ENCODE measurements at places on chromosomes 3 and 15. TPM values are rescaled to one million over a fixed set of nuclear protein-coding genes. Genes with fewer than 3 reads are reported as not detected.

The KLHL18 gene
- total RNA-seq = 12.5 TPM

- no peak overlapping the region for H3K27ac ChIP-seq
- H3K4me3 ChIP-seq = no peak overlapping the region
- H3K4me1 ChIP-seq = no peaks in the 10 kb centered on the region
- DNase-seq = no peak
- H3K27me3 ChIP-seq = peaks cover 4% of the 10 kb centered on the region
Measured at GRCh38 chr3:111598552-111598951, 3.4 kb upstream of the ZBED2 start.

GRCh38 chr3:170419557-170420087 is 954 bp downstream of the CLDN11 start:
- H3K4me1 ChIP-seq = no peaks in the 10 kb centered on the region
- H3K36me3 ChIP-seq = no peaks in the 10 kb centered on the region
- H3K27ac ChIP-seq = peak overlapping the region; percentile 93
- H3K4me3 ChIP-seq = peak overlapping the region; percentile 49

DNA sequence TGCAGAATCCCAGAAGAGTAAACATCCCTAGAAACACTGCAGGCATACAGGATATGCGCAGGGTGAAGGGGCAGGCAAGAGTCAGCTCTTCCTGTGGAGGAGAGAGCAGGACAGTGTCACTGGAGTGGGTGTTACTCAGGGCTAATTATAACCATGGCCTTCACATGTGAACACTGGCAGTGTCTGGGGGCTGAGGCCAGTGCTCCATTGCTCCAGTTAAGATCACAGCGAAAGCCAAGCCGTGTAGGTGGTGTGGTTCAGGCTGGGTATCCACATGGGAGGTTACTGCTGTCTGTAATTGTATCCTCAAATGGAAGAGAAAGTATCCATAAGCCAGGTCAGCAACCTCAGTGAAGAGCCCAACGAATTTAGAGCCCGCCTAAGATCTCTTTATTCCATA is 84.6 kb downstream of the MESD start:
- H3K27me3 ChIP-seq = no peaks in the 10 kb centered on the region
- no peaks in the 10 kb centered on the region for H3K4me1 ChIP-seq
- H3K27ac ChIP-seq = no peak overlapping the region
- H3K36me3 ChIP-seq = peaks cover 4% of the 10 kb centered on the region
- no peak for DNase-seq

- H3K4me1 ChIP-seq = no peaks in the 10 kb centered on the region
- no peaks in the 10 kb centered on the region for H3K27me3 ChIP-seq
- H3K4me3 ChIP-seq = no peak overlapping the region
- DNase-seq = no peak
Measured at GRCh38 chr3:13866041-13866965, 13.6 kb downstream of the WNT7A start.

The PRR20G gene
- total RNA-seq = not detected

The CYP1A2 gene
- not detected for total RNA-seq

DNA sequence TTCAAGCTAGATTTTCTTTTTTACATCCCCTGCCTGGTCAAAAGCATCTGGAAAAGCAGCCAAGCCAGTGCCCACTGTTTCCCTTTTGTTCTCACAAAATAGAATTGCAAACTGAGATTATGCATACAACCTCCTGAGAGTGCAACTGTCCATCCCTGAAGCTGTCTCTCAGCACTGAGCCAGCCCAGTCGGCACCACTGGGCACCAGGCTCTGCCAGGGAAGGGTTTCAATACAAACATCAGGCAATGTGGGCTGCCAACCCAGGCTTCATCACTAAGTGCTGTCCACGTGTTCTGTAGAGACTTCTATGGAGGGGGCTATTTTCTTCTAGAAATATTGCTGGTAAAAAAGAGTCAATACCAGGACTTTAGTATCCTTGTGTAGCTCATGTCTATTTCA is 356.3 kb upstream of the TBL1XR1 start:
- H3K27ac ChIP-seq = no peak overlapping the region
- no peaks in the 10 kb centered on the region for H3K4me1 ChIP-seq
- no peaks in the 10 kb centered on the region for H3K27me3 ChIP-seq
- DNase-seq = no peak
- no peaks in the 10 kb centered on the region for H3K36me3 ChIP-seq

DNA sequence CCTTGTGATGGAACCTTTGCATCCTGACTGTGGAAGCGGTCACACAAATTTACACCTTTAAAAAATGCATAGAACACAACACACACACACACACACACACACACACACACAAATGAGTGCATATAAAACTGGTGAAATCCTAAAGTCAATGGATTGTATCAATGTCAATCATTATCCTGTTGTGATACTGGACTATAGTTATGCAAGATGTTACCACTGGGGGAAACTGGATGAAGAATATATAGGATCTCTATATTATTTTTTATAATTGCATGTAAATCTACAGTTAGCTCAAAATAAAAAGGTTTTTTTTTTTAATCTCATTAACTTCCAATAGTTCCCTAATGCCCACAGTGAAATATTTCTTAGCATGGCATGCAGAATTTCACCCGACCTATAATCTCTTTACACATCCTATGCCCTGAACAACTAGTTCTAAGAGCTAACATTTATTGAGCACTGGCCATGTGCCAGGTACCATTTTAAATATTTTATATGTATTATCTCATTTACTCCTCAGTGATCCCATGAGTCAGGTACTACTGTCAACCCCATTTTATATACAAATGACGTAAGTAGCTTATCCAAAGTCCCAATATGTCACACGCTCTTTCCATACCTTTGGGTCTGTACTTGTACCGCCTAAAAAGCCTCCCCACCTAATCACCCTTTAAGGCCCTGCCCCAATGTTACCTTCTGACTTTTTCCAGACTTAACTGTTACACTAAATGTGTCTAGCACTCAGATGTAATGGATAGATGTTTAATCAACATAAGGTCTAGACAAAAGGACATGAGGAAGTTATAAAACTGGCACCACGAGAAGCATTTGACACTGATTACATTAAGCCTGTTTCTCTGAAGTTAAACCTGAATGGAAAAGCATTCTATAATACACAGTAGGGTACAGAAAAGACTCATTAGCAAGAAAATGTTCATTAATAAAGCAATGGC is 5.5 kb downstream of the ABCC5 start:
- H3K36me3 ChIP-seq = no peaks in the 10 kb centered on the region
- H3K4me1 ChIP-seq = no peaks in the 10 kb centered on the region
- no peak overlapping the region for H3K4me3 ChIP-seq
- DNase-seq = no peak
- no peak overlapping the region for H3K27ac ChIP-seq

The COL8A1 gene
- 9.2 TPM for total RNA-seq

GRCh38 chr3:158685159-158685558 is 12.7 kb upstream of the LXN start:
- no peaks in the 10 kb centered on the region for H3K4me1 ChIP-seq
- no peak for DNase-seq
- H3K36me3 ChIP-seq = no peaks in the 10 kb centered on the region
- H3K27ac ChIP-seq = no peak overlapping the region
- H3K27me3 ChIP-seq = no peaks in the 10 kb centered on the region

- H3K27ac ChIP-seq = no peak overlapping the region
- no peaks in the 10 kb centered on the region for H3K36me3 ChIP-seq
- H3K27me3 ChIP-seq = no peaks in the 10 kb centered on the region
- no peak for DNase-seq
- no peaks in the 10 kb centered on the region for H3K4me1 ChIP-seq
Measured at GRCh38 chr15:45399381-45400212, 21.3 kb upstream of the GATM start.

The GASK1A gene
- total RNA-seq = 22.6 TPM

DNA sequence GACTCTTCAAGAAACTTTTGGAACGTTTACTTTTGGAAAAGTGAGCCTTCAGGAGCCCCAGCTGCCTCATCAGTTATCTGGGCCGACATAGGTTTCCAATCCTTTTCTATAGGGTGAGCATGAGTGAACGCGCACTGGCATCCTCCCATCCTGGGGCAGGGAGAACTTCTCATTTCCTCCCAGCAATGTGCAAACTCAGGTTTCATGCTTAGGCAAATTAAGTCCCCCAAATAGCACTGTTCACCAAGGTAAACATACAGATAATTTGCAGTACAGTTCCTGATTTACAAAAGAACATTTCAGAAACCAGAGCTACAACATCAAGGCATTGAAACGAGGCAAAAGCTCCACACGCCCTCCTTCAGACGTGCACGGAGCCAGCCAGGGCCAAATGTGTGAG is 333.5 kb upstream of the NR2E3 start:
- no peak overlapping the region for H3K27ac ChIP-seq
- H3K27me3 ChIP-seq = no peaks in the 10 kb centered on the region
- H3K4me1 ChIP-seq = no peaks in the 10 kb centered on the region
- no peak overlapping the region for H3K4me3 ChIP-seq

DNA sequence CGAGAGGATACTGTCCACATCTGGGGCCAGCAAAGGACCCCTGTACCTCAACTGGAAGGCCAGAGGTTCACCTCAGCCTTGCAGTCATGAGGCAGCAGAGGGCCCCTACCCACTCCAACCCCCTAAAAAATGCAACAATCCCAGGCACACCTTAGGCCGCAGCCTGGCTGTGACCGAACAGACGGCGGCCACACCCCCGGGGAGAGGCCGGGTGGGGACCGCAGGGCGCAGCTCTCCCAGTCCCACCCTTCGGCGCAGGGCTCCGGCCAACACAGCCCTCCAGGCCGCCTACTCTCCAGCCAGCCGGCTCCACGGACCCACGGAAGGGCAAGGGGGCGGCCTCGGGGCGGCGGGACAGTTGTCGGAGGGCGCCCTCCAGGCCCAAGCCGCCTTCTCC is 457 bp upstream of the DNAJA4 start:
- H3K4me1 ChIP-seq = no peaks in the 10 kb centered on the region
- H3K4me3 ChIP-seq = peak overlapping the region; percentile 84
- DNase-seq = no peak
- no peaks in the 10 kb centered on the region for H3K36me3 ChIP-seq

The SPATA12 gene
- not detected for total RNA-seq

The SCAPER gene
- total RNA-seq = 19.5 TPM

The CLDN18 gene
- total RNA-seq = not detected

DNA sequence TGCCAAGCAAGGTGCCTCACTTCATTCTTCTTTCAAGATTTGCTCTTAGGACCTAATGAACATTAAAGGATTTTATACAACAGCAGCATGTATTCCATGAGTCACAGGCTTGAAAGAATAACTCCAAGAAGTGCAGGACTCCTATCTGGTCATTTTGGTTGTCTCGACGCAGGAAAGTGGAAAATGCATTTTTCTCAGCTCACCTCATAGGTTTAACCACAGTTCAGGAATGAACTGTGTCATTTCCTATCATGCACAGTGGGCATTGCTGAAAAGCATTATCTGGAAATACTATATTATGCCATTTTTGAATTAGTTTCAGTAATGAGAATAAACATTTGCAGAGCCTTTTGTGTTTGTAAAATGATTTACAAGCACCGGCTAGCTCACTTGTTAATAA is 98.7 kb upstream of the BFSP2 start:
- H3K4me1 ChIP-seq = no peaks in the 10 kb centered on the region
- H3K36me3 ChIP-seq = no peaks in the 10 kb centered on the region
- DNase-seq = no peak
- no peak overlapping the region for H3K27ac ChIP-seq

- no peak for DNase-seq
- H3K36me3 ChIP-seq = no peaks in the 10 kb centered on the region
- no peak overlapping the region for H3K27ac ChIP-seq
- H3K4me3 ChIP-seq = no peak overlapping the region
Measured at GRCh38 chr3:161915418-161915750, 418.8 kb downstream of the OTOL1 start.

DNA sequence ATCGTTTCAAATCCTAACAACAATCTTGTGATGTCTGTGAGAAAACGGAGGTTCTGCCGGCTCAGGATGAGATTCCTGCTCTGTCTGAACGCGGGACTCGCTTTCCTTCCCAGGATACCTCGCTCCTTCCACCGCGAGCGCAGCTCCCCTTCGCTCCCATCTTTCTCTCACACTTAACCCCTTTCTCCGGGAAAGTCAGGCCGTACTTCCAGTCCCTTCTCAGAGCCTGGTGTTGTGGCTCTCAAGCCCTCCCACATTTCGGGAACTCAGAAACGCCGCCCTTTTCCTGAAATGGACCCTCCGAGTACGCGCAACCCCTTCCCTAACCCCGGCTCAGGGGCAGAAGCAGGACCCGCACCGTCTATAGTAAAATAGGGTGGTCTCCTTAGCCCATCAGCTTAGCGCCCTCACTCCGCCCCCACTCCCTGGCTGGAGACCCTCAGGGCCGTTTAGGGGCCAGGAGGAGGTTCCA is 378 bp upstream of the FEM1B start:
- H3K4me1 ChIP-seq = peaks cover 39% of the 10 kb centered on the region
- H3K36me3 ChIP-seq = no peaks in the 10 kb centered on the region
- H3K27me3 ChIP-seq = no peaks in the 10 kb centered on the region
- DNase-seq = no peak
- H3K4me3 ChIP-seq = peak overlapping the region; percentile 90
- H3K27ac ChIP-seq = peak overlapping the region; percentile 100

- H3K36me3 ChIP-seq = no peaks in the 10 kb centered on the region
- no peak for DNase-seq
- H3K4me1 ChIP-seq = no peaks in the 10 kb centered on the region
- peak overlapping the region; percentile 74 for H3K27ac ChIP-seq
- no peak overlapping the region for H3K4me3 ChIP-seq
- no peaks in the 10 kb centered on the region for H3K27me3 ChIP-seq
Measured at GRCh38 chr3:31968927-31969418, 12.1 kb downstream of the OSBPL10 start.

DNA sequence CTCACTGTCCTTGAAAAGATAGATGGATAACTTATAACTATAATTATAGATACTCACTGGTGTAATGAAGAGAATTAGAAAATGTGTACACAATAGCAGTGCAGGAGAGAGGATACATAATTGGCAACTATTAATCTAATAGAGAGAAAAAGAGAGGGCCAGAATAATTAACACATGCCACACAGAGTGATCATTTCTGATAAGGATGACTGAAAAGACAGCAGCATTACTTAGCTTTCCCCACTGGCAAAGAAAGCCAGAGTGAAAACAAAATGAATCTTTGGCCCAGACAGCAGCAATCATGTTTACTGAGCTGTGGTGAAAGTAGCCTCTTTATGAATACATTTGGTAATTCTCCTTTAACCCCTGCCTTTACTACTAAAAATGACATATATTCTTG is 493.3 kb upstream of the ROBO1 start:
- no peaks in the 10 kb centered on the region for H3K36me3 ChIP-seq
- DNase-seq = no peak
- H3K27ac ChIP-seq = no peak overlapping the region
- H3K4me3 ChIP-seq = no peak overlapping the region
- no peaks in the 10 kb centered on the region for H3K27me3 ChIP-seq

The ABHD17C gene
- total RNA-seq = 5.1 TPM

GRCh38 chr15:56128081-56128480 is 115.6 kb downstream of the RFX7 start:
- H3K27me3 ChIP-seq = no peaks in the 10 kb centered on the region
- DNase-seq = no peak

The CEP152 gene
- total RNA-seq = 5.9 TPM

The KCNAB1 gene
- 5.4 TPM for total RNA-seq

The HTD2 gene
- 10.6 TPM for total RNA-seq

The NR1I2 gene
- total RNA-seq = 0.32 TPM

Data from breast epithelium (tissue), 4 donors.